ENCODE measurements at places on chromosomes 4 and X.
A peak's percentile ranks its signal among the peaks of the same experiment; 100 is the strongest.

- peak; percentile 55 for DNase-seq
Measured at GRCh38 chr4:89024051-89024675, 32.8 kb downstream of the FAM13A start.

- DNase-seq, result no peak
Measured at GRCh38 chr4:8665406-8666360, 73.1 kb downstream of the CPZ start.

GRCh38 chr4:184399512-184399908 is 74.8 kb downstream of the IRF2 start:
- DNase-seq, result no peak

- DNase-seq, result no peak
Measured at GRCh38 chr4:120018786-120019185, 47.9 kb downstream of the MAD2L1 start.

- no peak for DNase-seq
Measured at GRCh38 chr4:140185412-140186081, 31.6 kb upstream of the MAML3 start.

GRCh38 chrX:70084592-70085240 is 22.5 kb downstream of the OTUD6A start:
- no peak for DNase-seq

DNA sequence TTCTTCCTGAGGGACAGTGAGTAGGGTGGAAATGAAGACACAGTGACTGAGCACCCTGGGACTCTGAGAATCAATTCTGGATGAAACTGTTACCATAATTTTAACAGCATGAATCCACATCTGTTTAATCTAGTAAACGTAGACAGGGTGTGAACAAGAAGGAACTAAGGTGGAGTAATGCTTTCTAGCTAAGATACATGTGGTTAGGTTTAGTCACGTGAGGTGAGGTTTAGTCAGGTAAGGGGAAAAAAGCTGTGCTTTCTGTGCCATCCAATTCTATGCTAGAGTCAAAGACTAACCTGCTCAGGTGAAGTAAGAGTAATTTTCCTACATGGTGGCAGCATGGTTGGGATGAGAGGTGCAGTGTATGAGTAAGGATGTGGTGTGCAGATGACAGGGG is 54.0 kb upstream of the C4orf54 start:
- no peak for DNase-seq

DNA sequence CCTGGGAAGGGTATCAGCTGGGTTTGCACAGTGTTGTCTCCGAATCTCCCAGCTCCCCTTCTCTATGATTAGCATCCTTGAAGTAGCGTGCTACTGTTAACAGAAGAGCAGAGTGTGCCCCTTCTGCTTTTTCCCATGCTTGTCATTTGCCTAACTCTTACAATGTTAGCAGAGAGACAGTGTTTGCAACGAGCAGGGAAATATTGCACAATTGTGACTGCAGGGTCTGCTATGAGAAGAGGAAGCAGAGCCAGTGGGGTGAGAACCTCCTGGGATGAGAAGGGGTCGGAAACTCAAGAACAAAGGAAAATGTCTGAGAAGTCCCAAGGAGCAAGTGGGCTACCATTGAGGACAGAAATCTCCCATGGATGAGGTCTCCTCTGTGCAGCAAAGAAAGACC is 7.8 kb upstream of the CHRNA9 start:
- no peak for DNase-seq

DNA sequence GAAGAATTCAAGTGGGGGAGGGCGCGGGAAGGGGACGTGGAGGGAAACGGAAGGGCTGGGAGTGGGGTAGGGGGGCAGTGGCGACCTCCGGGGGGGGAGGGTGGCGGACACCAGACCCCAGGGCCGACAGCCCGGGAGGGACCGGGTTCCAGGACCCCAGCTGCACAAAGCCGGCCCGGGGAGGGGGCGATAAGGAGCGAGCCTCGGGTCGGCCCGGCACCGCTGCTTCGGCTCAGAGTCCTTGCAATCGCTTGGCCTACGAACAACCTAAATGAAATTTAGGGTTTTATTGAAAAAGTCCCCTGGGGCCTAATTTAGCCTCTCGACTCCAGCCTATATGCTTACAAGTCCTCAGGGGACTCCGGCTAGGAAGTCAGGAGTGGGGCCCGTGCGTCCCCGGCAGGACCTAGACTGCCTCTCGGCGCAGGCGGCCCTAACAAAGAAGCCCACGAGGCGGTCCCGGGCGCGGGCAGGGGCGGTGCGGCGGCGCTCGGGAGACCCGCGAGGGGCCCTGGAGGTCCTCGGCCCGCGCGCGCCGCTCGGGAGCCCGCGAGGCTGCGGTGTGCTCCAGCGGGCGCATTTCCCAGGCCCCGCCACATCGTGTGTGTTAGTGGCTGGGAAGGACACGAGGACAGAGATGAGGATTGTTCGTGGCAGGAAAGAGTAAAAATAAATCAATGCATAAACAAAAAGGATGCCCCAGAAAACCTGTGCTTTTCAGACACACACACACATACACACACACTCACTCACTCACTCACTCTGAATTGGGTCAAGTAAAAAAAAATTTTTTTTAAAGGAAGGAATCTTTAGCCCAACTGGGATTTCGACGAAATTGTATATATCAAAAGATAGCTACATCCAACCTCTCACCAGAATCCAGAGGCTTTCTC is 70.0 kb downstream of the MGST2 start:
- peak; percentile 54 for DNase-seq

DNA sequence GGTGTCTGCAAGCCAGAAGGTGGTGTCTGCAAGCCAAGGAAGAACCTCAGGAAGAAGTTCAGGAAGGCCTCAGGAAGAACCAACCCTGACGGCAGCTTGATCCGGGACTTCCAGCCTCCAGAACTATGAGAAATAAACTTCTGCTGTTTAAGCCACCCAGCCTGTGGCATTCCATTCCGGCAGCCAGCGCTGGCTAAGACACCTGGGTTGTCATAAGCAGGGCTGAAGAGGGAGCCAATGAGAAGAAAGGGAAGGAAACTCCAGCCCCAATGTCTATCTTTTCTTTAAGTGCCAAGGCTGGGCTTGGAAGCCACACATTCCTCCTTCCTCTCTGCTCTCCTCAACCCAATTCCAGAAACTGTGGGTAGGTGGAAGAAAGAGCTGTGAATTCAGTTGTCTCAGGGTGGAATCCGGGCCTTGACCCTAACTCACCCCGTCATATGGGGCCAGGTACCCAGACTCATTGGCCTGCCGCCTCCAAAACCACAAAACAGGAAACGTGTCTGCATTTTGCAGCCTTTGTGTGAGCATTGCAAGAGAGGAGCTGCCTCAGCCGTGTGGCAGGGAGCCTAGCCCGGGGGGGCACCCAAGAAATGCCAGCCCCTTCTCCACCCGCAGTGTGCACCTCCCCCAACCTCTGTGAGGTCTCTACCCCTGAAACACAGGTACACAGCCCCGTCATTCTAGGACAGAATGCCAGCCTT is 26.8 kb downstream of the CRMP1 start:
- no peak for DNase-seq

DNA sequence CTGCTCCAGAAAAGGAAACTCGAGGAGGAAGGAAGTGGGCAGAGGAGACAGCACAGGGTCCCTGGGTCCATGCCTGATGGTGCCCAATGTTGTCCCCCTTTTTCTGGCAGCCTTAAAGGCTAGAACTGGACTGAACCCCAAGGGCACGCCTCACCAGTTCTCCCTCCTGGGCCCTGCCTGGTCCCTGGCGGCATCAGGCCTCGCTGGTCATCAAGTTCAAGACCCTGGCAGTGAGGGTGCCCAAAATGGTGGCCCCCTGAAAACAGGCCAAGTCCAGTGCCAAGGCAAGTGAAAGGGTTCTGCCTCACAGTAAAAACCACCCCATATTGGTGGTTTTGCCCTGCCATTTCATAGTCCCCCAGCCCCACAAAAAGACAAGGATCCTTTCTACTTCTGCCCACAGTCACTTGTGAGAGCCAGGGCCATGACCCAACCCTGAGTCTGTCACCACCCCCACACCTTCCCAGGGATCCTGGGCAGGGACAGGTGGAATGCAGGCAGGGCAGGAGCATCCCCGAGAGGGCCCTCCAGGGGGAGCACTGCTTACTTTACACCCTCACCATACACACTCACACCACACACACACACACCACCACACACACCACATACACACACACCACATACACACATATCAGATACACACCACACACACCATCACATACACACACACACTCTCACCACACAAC is 107.6 kb downstream of the DCTD start:
- DNase-seq, result no peak

DNA sequence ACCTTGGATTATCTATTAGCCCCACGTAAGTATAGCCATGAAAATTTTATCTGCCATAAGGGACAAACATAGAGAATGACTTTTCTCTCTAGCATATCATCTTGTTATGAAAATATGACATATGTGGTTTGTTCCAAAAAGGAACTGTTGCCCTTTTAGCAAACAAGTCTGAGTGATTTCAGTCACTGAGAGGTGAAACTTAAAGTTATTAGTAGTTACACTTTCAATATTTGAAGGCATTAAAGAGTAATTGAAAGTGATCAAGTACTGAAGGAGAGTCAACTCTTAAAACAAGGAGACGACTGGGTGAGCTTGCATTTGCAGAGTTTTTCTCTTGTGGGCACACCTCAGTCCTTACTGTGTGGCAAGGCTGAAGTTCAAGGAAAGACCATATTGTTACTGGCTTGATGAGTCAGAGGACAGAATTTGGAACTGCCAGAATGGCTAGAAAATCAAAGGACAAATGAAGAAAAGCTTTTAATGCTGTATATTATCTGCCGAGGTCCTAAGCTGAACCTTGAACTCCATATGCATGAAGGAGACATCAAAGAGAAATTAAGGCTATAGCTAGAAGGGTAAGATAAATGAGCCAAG is 205.1 kb upstream of the EMCN start:
- DNase-seq, result no peak

- no peak for DNase-seq
Measured at GRCh38 chr4:47567511-47567910, 82.4 kb downstream of the ATP10D start.

GRCh38 chr4:82044141-82044993 is 329.4 kb downstream of the HNRNPD start:
- peak; percentile 60 for DNase-seq

DNA sequence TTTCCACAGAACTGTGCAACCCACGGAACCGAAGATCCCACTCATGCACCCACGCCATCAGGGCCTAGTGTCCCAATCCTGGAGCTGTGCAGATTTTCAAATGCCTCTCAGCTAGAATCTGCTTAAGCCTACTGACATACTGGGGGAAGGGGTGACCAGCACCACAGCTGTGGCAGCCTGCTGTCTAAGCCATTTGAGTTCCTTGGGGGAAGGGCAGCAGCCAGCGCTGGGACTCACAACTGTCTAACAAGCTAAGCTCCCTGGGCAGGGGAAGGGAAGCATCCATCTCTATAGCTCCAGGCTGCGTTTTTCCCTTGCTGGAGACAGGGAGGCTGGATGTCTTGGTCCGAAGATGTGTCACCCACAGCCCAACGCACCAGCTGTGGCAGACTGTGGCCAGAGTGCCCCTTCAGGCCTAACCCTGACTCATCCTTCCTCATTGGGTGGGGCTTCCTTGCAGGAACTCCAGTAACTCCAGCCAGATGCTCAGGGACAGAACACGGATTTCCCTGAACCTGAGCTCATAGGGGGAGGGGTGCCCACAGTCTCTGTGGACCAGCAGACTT is 194.8 kb downstream of the CHRDL1 start:
- no peak for DNase-seq

DNA sequence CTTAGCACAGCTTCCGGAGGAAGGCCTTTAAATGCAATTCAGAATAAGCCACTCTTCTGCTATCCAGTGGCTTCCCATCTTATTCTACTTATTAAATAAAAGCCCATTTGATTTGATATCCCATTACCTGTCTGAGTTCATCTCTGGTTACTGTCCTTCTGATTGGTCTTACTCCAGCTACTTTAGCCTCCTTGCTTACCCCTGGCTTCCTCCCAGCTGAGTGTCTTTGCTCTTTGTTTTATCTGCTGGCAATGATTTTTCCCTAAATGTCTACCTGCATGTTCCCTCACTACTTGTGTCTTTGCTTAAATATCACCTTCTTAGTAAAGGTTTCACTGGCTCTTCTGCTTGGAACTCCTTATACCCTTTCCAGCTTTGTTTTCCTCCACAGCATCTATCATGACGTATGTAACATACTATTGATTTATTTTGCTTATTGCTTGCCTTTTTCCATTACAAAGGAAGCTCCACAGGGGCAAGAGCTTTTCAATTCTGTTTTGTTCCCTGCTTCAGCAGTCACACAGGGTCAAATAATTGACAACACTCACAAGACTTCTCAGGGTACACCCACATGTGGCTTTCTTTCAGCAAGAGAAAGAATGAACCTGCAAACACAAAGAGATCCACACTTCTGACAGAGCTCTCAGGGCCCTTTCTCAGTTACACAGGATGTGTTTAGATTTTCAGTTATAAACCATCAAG is 63.8 kb downstream of the TBC1D19 start:
- no peak for DNase-seq

DNA sequence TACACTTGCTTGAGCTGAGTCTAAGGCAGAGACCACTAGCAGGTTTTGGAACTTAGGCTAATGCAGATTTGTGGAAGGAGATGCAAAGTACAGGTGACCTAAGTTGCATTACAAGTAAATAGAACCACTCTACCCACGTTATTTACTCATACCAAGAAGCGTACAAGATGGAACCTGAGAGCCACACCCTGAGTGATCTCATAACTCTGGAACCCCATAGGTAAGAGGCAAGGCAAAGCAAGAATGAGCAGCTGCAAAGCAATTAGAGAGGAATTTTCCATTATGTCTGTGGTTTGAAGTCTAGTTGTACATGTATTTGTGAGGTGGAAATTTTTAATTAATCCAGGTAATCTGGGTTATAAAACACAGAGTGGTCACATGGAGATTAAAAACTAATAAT is 55.4 kb downstream of the CC2D2A start:
- no peak for DNase-seq

DNA sequence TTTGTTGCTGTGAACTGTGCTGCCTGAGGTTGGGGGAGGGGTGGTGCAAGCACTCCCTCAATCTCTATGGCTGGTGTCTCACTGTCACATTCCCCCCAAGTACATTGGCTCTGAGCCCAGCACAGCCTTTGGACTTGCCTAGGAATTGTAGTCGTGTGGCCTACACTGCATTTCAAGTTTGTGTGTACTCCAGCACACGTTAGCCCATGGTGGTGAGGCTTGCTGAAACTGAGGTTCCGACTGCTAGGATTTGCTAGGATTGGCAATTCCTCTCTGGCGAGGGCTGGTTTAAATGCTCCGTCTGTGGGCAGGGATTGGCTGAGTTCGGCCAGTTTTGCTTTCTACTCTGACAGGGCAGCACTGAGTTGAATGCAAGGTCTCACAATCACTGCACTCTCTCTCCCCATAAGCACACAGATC is 121.7 kb upstream of the CXXC4 start:
- DNase-seq, result no peak

- DNase-seq, result no peak
Measured at GRCh38 chr4:24322511-24322910, 261.8 kb downstream of the DHX15 start.

DNA sequence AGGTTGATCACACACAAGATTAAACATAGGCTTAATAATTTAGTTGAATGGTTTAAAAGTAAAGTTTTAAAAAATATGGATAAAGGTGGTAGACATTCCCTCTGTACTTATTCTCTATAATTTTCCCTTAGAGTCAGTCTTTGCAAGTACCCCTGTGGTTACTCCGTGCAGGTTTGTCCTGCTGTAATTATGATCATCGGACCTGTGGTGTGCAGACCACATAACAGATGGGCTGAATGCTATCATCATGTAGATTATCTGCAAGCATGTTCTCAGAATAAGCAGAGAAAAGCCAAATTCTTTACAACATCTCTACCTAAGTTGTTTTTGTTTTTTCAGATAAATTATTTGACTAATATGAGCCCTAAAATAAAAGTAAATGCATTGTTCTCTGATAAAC is 146.8 kb downstream of the FSTL5 start:
- no peak for DNase-seq

GRCh38 chr4:41887821-41888686 is 47.2 kb upstream of the TMEM33 start:
- DNase-seq, result no peak

GRCh38 chr4:56653461-56654237 is 27.4 kb downstream of the HOPX start:
- no peak for DNase-seq

Measured in NCI-H1930 (cell line).